ENCODE measurements at places on chromosomes 1 and 21.
A peak's percentile ranks its signal among the peaks of the same experiment; 100 is the strongest.

DNA sequence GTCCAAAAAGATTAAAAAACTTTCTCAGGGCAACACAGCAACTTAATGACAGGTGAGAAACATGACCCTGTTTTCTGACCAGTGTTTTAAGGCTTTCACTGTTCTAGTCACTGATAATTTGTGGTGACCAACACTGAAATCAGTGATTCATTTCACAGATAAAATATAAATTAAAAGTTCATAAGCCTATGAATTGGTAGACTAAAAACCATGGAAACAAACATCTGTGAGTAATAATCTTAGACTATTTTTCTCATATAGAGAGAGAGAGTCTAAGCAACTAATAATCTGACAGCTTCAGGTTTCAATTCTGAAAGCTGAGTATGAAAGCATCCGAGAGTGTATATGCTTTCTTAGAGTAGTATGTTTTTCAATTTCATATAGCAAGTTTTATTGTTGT is 536.9 kb downstream of the ADGRL2 start:
- no peaks in the 10 kb centered on the region for H3K36me3 ChIP-seq
- H3K4me3 ChIP-seq: no peak overlapping the region
- H3K27me3 ChIP-seq: no peaks in the 10 kb centered on the region
- no peaks in the 10 kb centered on the region for H3K4me1 ChIP-seq
- no peak overlapping the region for H3K27ac ChIP-seq

GRCh38 chr1:38088791-38089190 is 42.2 kb upstream of the POU3F1 start:
- no peak overlapping the region for H3K4me3 ChIP-seq
- no peaks in the 10 kb centered on the region for H3K36me3 ChIP-seq
- no peak for DNase-seq
- H3K27ac ChIP-seq: no peak overlapping the region
- H3K27me3 ChIP-seq: peaks cover 33% of the 10 kb centered on the region

DNA sequence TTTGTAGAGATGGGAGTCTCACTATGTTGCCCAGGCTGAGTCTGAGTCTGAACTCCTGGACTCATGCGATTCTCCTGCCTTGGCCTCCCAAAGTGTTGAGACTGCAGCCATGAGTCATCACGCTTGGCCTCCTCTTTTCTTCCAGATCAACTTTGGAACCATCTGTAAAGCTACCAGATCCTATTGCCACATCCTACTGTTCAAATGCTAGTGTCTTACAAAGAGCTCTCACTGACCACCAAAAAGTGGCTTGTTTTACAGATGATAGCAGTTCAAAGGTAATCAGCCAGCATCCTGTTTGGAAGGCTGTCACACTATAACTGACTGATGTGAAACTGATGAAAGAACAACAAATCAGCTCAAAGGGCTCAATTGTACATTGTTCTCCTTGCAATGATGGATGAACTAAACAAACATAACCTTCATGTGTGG is 221.6 kb downstream of the AKT3 start:
- H3K36me3 ChIP-seq: peaks cover 73% of the 10 kb centered on the region
- DNase-seq: no peak
- no peaks in the 10 kb centered on the region for H3K27me3 ChIP-seq
- H3K4me1 ChIP-seq: peaks cover 15% of the 10 kb centered on the region

DNA sequence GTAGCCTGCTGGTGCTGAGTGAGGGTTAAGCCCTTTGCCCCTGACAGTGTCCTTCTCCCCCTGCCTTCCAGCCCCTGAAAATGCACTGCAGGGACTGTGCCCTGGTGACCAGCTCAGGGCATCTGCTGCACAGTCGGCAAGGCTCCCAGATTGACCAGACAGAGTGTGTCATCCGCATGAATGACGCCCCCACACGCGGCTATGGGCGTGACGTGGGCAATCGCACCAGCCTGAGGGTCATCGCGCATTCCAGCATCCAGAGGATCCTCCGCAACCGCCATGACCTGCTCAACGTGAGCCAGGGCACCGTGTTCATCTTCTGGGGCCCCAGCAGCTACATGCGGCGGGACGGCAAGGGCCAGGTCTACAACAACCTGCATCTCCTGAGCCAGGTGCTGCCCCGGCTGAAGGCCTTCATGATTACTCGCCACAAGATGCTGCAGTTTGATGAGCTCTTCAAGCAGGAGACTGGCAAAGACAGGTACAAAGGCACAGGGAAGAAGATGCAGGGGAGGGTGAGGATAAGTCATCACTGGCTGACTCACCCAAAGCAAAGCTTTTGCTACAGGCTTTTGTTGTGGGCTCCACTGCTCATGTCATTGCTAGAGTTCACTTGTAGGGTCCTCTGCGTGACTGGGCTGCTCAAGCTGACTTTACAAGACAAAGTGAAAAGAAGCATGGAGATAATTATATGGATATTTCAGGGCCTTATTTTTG is 174.9 kb downstream of the PIGK start:
- H3K36me3 ChIP-seq: no peaks in the 10 kb centered on the region
- no peak for DNase-seq
- H3K27ac ChIP-seq: no peak overlapping the region

DNA sequence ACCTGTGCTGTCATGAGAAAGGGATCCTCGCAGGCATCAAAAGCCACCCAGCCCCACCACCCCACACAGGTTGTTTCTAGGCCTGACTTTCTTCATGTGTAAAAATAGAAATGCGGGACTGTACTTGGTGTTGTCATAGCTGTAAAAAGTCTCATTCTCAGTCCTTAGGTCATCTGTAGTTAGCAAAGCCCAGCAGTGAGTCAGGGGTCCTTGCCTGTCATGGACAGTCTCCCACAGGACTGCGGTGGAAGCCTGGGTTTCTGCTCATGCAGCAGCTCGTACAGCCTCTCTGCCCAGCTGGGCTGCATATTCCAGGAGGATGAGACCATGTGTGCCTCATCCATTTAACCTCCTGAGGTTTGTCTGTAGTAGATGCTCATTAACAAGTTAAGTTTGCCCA is 58.2 kb downstream of the MRPS6 start:
- H3K36me3 ChIP-seq: peaks cover 50% of the 10 kb centered on the region
- no peaks in the 10 kb centered on the region for H3K27me3 ChIP-seq
- no peak for DNase-seq
- H3K4me1 ChIP-seq: peaks cover 65% of the 10 kb centered on the region
- peak overlapping the region; percentile 94 for H3K27ac ChIP-seq

DNA sequence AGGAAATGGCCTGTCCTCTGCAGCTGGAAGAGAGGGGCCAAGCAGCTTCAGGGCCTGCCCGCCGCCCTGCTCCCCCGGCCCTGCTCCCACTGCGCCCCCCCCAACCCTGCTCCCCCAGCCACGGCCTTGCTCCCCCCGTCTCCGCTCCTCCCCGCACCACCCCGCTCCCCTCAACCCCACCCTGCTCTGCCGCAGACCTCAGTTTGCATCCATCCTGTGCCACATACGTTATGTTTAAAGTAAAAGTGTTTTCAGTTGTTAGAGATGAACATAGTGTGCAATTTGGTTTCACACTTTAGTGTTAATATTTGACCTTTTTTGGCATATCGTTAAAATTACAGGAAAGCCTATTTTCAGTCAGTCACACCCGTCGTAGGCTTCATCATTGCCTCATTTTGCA is 34.1 kb upstream of the DIP2A start:
- no peak overlapping the region for H3K27ac ChIP-seq
- no peak for DNase-seq
- no peaks in the 10 kb centered on the region for H3K4me1 ChIP-seq
- peaks cover 6% of the 10 kb centered on the region for H3K36me3 ChIP-seq
- H3K4me3 ChIP-seq: no peak overlapping the region
- no peaks in the 10 kb centered on the region for H3K27me3 ChIP-seq

GRCh38 chr1:205716371-205717132 is 33.4 kb downstream of the NUCKS1 start:
- no peaks in the 10 kb centered on the region for H3K27me3 ChIP-seq
- no peak overlapping the region for H3K27ac ChIP-seq
- DNase-seq: no peak
- no peak overlapping the region for H3K4me3 ChIP-seq

DNA sequence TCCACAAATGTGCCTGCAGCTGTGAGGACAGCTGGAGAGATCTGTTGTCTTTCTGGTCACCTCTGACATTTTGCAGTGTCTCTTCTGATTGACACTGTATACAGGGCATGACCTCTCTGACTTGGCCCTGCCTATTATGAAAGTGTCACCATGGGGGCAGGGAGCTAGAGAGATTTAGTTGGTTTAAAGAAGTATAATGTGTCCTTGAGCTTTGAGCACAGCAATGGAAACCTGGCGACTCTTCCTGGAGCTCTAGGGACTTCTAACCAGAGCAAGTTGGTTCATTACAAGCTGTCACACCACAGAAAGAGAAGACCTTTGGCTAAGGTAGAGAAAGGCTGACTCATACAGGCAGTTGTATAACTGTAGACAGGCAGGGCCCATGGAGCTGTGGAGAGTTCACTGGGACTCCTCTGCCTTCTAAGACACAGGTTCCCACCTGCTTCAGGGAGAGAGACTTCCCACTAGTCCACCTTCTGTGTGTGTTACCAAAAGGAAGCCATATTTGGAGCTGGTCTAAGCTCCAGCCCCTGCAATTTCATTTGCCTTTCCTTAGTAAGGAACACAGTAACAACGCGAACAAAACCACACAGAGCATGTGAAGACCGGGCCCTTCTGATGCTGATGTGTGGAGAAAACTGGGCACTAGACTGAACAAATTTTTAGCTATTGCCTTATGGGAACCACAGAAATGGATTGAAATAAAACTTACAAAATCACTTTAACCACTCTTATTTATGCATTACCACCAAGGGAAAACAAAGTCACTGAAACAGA is 90.5 kb upstream of the ADAR start:
- no peak overlapping the region for H3K27ac ChIP-seq
- H3K27me3 ChIP-seq: peaks cover 33% of the 10 kb centered on the region
- no peak overlapping the region for H3K4me3 ChIP-seq
- H3K36me3 ChIP-seq: no peaks in the 10 kb centered on the region
- DNase-seq: no peak
- peaks cover 6% of the 10 kb centered on the region for H3K4me1 ChIP-seq

DNA sequence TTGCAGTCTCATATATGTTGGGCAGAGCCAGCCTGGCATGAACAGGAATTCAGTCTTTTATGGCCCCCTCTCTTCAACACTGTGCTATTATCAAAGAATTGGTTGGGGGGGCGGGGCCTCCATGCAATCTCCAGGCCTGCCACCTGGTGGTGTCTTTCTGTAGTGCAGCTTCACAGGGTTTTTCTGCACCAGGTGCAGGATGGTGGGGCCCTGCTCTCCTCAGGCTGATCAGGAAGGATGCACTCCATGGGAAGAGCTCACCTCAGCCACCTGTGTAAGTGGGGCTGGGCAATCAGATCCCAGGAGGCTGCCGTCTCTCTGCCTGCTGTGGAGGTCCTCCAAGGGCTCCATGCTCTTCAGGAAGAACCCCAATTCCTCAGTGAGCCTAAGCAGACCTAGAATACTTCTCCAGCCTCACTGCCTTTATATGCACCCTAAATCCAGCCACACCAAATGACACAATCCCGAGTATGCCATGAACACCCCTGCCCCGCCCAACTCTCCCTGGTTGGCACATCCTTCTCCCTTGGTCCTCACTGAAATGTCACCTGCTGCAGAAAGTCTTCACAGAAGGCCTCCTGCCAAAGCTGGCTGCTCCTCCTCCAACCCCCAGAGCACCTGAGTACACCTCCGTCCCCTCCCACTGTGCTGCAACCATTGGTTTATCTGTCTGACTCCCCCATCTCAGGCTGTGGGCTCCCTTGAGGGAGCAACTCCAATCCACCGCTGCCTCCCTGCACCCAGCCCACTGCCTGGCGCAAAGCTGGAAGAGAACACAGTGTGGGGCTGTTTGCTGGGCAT is 16.5 kb downstream of the STK40 start:
- peaks cover 78% of the 10 kb centered on the region for H3K4me1 ChIP-seq
- peaks cover 11% of the 10 kb centered on the region for H3K36me3 ChIP-seq
- H3K27ac ChIP-seq: peak overlapping the region; percentile 69
- H3K27me3 ChIP-seq: peaks cover 2% of the 10 kb centered on the region
- peak; percentile 56 for DNase-seq

DNA sequence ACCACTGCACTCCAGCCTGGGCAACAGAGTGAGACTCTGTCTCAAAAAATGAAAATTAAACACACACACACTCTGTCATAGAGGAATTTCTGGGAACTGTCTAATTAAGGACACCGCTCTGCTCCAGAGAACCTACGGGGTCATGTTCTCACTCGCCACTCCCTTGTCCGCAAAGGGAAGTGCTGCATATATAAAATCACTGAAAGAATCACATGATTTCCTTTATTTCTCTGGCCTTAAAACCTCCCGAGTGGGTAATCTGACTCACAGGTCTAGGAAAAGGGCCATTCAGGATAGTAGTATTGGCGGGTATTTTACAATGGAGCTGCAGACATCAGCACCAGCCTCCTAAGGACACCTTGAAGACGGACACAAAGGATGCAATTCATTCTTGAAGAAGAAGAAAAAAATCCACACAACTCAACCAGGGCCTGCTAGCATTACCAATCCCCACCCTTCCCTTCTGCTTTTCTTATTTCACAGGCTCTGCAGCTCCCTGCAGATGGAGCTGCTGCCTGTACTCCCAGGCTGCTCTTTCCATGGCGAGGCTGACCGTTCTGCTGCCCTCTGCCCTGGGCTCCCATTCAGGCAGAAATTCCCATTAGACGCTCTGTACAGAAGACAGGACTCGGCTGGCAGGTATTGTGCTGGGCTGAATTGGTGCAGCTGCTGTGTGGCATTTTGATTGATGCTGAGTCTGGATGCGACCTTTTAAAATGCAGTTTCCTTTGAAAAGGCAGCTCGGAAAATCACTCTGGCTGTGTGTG is 53.3 kb upstream of the FAM89A start:
- no peak overlapping the region for H3K4me3 ChIP-seq
- DNase-seq: no peak
- no peaks in the 10 kb centered on the region for H3K27me3 ChIP-seq
- no peak overlapping the region for H3K27ac ChIP-seq
- no peaks in the 10 kb centered on the region for H3K4me1 ChIP-seq

- no peak overlapping the region for H3K4me3 ChIP-seq
- no peaks in the 10 kb centered on the region for H3K36me3 ChIP-seq
- H3K27ac ChIP-seq: no peak overlapping the region
- H3K4me1 ChIP-seq: no peaks in the 10 kb centered on the region
These were observed 46.7 kb upstream of the MTR start for GRCh38 chr1:236748268-236748870.

GRCh38 chr1:147822292-147822691 is 61.9 kb upstream of the GJA5 start:
- H3K27me3 ChIP-seq: peaks cover 6% of the 10 kb centered on the region
- DNase-seq: no peak
- no peaks in the 10 kb centered on the region for H3K4me1 ChIP-seq
- no peaks in the 10 kb centered on the region for H3K36me3 ChIP-seq
- no peak overlapping the region for H3K27ac ChIP-seq
